Daoy (cell line): ENCODE measurements at places on chromosomes 12 and 14. TPM values are rescaled to one million over a fixed set of nuclear protein-coding genes. Genes with fewer than 3 reads are reported as not detected.

Gene LRP1
- total RNA-seq, result 2.8 and 3.9 TPM in 2 replicates

DNA sequence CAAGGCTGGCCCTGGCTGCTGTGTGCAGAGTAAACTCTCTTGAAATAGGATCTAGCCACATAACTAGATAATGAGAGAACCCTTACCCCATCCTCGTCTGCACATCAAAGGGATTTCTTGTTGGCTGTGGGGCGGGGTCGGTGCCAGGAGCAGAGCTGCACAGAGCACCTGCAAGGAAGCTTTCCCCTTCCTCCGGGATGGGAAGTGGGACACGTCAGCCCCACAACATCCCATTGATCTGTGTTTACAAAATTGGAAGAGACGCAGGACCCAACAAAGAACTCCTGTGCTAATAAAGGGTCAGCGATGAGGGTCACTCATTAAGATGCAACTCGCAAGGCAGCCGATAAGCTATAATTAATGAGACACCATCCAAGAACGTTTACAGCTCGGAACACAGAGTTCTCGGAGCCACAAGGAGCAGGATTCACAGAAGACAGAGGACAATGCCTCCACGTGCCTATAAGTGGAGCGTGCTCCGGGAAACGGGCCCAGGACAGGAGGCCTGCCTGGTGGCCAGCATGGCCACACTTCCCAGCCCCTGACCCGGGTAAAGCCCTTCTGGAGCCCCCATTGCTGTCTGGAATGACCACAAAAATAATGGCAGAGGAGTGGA lies 171.5 kb downstream of the SLC15A4 start:
- DNase-seq, result no peak

Gene ACOT2
- total RNA-seq, result 32.2 and 46.4 TPM in 2 replicates

GRCh38 chr12:90037740-90038139 lies 329.1 kb upstream of the ATP2B1 start:
- DNase-seq, result no peak

DNA sequence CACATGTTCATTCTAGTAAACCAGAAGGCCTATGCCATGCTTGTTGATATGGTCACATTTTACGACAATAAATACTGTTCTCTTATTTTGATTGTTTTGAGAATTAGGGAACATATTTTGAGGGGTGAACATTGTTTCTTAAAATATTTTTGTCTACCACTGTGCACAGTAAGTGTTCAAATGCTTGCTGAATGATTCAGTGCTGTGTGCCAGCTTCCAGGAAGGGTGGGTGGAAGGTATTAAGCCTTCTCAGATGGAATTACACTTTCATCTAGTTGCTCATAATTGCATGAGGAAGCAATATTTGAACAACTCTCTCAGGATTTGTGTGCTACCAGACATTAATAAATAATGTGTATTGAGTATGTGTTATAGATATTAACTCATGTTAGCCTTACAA lies 15.5 kb upstream of the TMX1 start:
- no peak for DNase-seq

GRCh38 chr12:77033658-77034536 lies 31.5 kb downstream of the E2F7 start:
- no peak for DNase-seq

Gene CHGA
- not detected in 2 replicates for total RNA-seq

Gene TGFB3
- 2.9 and 4.3 TPM in 2 replicates for total RNA-seq

Gene AQP2
- total RNA-seq, result not detected in 2 replicates

GRCh38 chr14:69037790-69038454 lies 58.8 kb upstream of the ACTN1 start:
- peak; percentile 70 for DNase-seq

- DNase-seq, result no peak
These were observed 84.3 kb upstream of the FOXN3 start for GRCh38 chr14:89501381-89501780.

- DNase-seq, result no peak
These were observed 52.3 kb downstream of the E2F7 start for GRCh38 chr12:77013091-77013490.
